Stimulated activated CD4-positive, alpha-beta T cell treated with anti-CD3 and anti-CD28 coated beads, Interleukin-12 subunit alpha, Interleukin-12 subunit beta, amount 100 ng/mL, for 24 hours (primary cell): ENCODE measurements at places on chromosomes 12 and 14.

- no peak for DNase-seq
Observed at GRCh38 chr12:101243074-101243473, 33.0 kb upstream of the SLC5A8 start.

- DNase-seq: no peak
Observed at GRCh38 chr12:31477687-31478086, 113.2 kb downstream of the DENND5B start.

DNA sequence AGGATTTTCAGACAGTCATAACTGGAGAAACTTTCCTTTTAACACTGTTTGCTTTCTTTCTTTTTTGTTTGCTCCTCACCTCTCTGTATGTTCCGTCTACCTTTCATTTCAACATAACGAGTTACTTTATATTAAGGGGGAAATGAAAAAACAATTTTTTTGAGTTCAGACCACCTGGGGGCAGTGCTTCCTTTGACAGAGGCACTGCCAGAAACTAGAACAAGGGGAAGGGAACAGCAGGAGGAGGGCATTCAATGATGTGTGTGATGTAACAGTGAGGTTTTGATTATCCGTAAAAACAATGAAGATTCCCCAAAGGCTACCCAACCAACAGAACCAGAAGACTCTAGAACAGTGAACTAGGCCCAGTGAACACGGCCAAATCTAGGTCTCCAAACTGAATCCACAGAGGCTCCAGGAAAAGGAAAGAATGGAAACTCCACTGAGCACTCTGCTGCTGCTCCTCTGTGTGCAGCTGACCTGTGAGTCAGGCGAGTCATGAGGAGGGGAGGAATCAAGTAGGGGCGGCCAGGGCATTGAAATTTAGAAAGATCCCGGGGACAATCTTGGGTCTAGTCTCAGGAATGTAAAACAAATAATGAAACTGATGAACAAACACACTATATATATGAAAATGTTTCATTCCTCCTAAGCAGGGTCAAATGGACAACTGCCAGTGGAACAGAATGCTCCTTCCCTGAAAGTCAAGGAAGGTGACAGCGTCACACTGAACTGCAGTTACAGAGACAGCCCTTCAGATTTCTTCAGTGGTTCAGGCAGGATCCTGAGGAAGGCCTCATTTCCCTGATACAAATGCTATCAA lies 323.5 kb downstream of the DAD1 start:
- DNase-seq: no peak

DNA sequence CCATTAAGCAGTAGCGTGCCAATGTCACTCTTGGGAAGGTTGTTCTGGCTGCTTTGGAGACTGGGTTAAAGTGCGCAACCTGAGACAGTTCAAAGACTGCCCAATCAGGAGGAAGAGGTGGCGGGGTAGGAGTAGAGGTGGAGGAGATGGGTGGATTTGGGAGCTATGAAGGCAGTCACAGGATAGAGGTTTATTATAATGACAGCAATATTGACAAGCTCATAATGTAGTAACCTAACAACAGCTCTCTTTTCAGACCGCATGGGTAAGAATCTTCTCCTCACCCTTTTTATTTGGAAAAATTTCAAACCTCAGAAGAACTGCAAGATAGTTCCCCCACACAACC lies 5.3 kb upstream of the PSMD9 start:
- no peak for DNase-seq

GRCh38 chr14:81516986-81517797 lies 16.5 kb downstream of the SEL1L start:
- no peak for DNase-seq

DNA sequence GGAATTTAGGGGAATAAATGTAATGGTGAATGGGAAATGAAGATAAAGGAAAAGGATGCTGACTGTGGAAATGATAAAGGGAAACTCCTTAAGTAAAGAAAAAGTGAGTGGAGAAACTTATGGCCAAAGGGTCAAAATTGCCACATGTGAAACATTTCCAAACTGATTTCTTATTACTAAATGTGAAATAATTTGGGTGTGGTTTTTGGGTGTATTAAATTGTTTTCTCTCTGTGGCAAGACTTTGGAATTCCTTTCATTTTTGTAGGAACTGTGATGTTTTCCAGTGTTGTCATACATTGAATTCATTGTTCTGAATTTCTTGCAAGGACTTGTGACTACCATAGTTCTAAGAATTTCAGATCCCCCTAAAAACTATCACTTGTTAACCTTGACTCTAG lies 1891.5 kb upstream of the SEL1L start:
- no peak for DNase-seq

GRCh38 chr12:24738441-24738840 lies 210.5 kb downstream of the BCAT1 start:
- no peak for DNase-seq

GRCh38 chr12:123488539-123489230 lies 30.7 kb downstream of the SNRNP35 start:
- DNase-seq: no peak

- no peak for DNase-seq
Observed at GRCh38 chr14:34013721-34014060, 62.8 kb upstream of the EGLN3 start.

DNA sequence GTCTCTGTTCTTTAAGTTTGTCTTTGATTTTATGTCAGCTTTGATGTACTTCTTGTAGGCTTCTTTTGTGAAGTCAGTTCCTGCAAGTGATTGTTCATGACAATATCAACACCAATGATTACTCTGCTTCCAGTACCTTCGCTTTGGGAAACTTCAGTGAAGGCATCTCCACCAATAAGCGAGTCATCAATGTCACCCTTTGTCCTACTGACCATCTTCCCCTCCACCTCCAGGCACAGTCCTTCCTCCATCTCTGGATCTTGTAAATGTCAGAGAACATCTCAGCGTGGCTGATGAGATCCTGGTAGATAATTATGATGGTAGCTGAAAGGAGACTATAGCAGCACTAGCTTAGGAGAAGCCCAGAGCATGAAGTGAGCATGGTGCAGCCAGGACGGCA lies 40.4 kb upstream of the A2M start:
- no peak for DNase-seq

- DNase-seq: no peak
Observed at GRCh38 chr12:104520242-104520900, 63.6 kb downstream of the CHST11 start.

- no peak for DNase-seq
Observed at GRCh38 chr12:76726626-76727025, 37.3 kb upstream of the ZDHHC17 start.

DNA sequence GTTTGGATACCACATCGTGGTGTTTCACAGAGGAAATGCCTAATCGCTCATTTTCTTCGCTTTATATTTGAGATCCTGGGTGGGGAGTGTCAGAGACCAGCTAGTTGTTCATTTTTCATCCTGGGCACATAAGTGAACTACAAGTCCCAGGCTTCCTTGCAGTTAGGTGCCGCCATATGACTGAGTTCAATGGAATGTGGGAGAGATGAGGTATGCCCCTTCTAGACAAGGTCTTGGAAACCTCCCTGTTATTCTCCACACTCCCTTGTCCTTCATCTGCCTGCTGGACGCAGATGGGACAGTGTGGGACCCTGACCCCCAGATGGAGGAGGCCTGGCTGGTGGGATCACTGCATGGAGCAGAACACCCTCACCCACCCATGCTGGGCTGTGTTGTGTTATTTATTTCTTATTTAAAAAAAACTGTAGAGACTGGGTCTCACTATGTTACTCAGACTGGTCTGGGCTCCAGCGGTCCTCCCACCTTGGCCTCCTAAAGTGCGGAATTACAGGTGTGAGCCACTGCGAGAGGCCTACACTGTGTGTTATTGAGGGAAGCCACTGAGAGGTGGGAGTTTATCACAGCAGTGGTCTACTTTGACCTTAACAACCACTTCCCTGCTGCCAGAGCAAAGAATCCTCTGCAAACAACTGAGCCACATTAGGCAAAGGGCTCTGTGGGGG lies 42.9 kb upstream of the VRK1 start:
- DNase-seq: no peak

GRCh38 chr12:52259657-52260243 lies 14.7 kb upstream of the KRT86 start:
- no peak for DNase-seq

DNA sequence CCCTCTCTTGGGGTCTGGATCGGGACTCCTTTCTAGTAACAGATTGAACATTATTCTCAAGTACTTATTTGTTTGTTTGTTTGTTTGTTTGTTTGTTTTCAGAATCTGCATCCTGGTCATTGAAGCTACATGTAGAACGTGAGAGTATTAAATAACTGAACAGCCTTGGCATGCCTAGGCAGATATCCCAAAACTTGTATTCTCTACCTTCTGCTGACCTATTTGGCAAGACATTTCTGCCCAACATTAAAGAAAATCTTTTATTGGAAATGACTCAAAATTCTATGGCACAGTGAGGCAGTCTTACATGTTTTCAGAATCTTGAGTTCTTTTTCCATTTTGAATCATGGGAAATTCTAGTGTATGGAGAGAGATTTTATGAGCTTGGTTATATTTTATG lies 165.1 kb upstream of the CNOT2 start:
- DNase-seq: no peak

GRCh38 chr14:47744155-47744554 lies 68.8 kb upstream of the MDGA2 start:
- DNase-seq: no peak

GRCh38 chr12:108649126-108649525 lies 15.4 kb upstream of the SELPLG start:
- no peak for DNase-seq

GRCh38 chr14:20684662-20685456 lies 499 bp downstream of the RNASE4 start:
- no peak for DNase-seq

DNA sequence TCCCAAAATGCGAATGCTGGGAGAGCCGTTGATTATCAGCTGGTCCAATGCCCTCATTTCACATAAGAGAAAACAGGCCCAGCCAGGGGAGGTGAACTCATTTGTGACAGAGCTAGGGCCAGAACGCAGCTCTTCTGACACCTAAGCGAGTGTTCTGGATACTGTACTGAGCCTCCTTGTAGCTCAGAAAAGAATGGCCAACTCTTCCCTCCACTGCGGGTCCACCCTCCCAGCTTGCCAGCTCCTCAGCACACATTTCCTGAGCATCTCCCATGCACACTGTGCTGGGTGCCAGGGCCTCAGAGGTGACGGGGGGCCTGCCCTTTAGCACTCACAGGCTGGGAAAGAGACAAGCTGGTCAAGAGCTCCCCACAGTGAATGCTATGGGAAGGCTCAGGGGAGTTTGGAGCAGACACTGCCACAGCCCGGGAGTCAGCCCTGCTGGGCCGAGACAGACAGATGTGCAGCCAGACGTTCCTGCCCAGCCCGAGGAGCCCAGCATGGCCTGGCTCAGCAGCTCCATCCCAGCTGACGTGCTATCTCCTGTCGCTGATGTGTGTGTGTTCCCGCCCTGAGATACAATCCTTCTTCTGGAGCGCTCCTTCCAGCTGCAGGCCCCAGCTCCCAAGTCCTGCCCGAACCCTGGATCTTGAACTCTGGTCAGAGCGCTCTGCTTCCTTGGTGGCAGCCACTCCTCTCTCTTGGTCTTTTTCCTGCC lies 3.5 kb downstream of the CMTM5 start:
- DNase-seq: no peak

DNA sequence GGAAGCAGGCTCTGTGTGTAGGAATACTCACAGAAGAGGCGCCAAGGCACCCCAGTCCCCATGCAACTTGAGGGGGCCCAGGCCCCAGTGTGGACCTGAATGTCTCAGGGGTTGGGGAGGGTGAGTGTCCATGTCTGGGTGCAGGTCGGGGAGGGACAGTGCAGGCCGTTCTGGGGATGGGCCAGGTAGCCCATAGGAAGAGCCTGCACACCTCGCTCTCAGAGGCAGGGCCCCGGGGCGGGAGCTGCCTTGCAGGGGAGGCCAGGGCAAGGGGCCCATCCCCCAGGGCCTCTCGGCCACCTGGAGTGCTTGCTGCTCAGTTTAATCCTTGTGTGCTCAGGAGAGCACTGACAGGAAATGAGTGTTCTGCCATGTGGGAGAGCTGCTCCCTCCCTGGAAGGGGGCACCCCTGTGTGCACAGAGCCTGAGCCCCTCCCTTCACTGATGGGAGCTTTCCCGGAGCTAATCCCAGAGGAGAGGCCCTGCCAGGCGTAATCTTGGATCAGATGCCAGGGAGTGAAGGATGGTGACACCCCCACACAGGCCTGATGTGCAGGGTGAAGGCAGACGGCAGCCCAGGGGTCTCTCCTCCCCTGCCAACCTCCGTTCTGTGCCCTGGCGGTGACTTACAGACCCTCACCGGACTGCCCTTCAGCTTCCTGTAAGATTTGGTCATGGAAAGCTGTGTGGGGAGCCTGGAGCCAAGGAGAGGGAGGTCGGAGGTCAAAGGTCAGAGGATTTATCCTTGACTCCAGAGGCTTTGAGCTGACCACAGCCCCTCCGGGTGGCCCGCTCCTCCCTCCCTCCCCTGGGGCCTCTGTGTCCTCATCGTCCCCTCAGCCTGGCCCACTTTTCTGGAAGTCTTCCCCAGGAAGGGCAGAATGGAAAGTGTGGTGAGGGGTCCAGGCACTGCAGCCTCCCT lies 24.4 kb upstream of the FBRSL1 start:
- no peak for DNase-seq
